CD4-positive, CD25-positive, alpha-beta regulatory T cell (primary cell): ENCODE measurements at places on chromosomes 2 and 18.

DNA sequence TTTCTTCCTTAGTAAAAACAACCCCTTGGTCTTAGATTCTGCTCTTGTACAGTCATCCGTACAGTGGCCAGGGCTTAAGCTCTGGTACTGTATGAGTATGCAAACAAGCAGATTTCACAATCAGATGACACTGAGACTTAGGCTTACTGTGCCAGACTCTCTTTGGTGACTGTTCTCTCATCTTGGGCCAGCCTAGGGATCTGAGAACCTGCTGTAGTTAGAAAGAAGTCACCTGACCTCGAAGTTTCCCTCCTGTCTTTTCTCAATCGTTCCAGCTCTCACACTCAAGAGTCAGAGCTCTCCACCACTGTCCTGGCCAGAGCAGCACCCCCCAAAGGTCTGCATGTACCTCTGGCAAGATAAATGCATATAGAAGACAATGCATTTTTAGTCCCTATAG, 63.2 kb downstream of the ZEB2 start:
- H3K36me3 ChIP-seq, result no peaks in the 10 kb centered on the region
- H3K27ac ChIP-seq, result no peak overlapping the region

GRCh38 chr2:157105372-157105771, 152.1 kb upstream of the GALNT5 start:
- H3K4me3 ChIP-seq, result no peak overlapping the region
- no peak overlapping the region for H3K27ac ChIP-seq
- DNase-seq, result no peak

- DNase-seq, result no peak
- H3K27ac ChIP-seq, result no peak overlapping the region
- no peak overlapping the region for H3K4me3 ChIP-seq
Observed at GRCh38 chr18:45519411-45520280, 95.6 kb upstream of the SLC14A2 start.

DNA sequence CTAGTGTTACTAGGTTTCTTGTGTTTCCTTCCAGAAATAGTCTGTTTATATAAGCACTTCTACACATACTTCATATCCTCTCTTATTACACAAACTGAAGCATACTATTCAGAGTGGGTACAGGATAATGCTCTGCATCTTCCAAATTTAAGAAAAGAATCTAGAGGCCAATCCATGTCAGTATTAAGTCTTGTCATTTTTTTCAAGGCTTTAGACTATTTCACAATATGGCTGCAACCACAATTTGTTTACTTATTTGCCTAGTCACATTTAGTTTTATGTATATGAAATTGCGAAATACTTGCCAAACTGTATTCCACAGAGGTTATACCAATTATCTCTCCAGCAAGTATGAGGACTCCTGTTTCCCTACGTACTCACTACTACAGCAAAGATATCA, 27.9 kb downstream of the IWS1 start:
- DNase-seq, result no peak
- peaks cover 91% of the 10 kb centered on the region for H3K36me3 ChIP-seq
- no peaks in the 10 kb centered on the region for H3K4me1 ChIP-seq
- no peak overlapping the region for H3K4me3 ChIP-seq

GRCh38 chr2:42964439-42965083, 172.2 kb upstream of the HAAO start:
- no peak overlapping the region for H3K27ac ChIP-seq
- H3K4me1 ChIP-seq, result no peaks in the 10 kb centered on the region
- no peak for DNase-seq
- no peaks in the 10 kb centered on the region for H3K27me3 ChIP-seq
- H3K36me3 ChIP-seq, result no peaks in the 10 kb centered on the region
